ENCODE measurements at places on chromosomes 2 and 18.

DNA sequence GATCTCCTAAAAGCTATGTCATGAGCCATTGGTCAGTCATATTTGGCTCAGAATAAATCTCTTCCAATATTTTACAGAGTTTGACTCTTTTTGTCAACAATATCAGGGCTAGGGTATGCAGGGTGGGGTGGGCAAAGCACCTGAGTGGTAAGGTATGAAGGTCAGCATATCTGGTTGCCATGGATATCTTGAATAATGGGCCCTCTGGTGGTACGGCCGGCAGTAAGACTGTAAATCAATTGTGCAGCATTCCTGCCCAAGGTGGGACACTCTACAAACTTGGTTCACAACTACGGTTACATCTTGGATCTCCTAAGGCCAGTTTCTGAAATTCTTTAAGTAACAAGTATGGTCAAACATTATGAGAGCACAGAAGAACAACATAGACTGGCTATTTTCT lies 119.6 kb downstream of the SPOPL start:
- no peak for DNase-seq

- no peak for DNase-seq
Measured at GRCh38 chr2:25756536-25756935, 83.2 kb upstream of the DTNB start.

DNA sequence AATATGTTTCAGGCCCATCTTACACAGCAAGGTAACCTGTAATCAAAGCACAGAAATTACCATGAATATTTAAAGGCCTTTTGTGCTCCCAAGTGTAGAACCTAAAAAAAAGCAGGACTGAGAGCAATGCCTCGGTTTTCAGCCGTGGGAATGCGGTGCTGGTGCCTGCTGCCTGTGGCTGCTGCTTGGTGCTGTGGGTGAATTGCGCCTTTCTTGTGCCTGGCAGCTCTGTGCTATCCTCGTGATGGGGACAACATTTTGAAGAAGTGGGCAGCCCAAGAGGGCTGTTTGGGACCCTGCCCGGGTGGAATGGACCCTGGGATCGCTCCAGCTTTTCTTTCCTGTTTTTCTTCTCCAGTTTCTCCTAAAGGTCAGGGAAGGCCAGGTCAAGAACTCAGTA lies 91.2 kb downstream of the ASAP2 start:
- no peak for DNase-seq

DNA sequence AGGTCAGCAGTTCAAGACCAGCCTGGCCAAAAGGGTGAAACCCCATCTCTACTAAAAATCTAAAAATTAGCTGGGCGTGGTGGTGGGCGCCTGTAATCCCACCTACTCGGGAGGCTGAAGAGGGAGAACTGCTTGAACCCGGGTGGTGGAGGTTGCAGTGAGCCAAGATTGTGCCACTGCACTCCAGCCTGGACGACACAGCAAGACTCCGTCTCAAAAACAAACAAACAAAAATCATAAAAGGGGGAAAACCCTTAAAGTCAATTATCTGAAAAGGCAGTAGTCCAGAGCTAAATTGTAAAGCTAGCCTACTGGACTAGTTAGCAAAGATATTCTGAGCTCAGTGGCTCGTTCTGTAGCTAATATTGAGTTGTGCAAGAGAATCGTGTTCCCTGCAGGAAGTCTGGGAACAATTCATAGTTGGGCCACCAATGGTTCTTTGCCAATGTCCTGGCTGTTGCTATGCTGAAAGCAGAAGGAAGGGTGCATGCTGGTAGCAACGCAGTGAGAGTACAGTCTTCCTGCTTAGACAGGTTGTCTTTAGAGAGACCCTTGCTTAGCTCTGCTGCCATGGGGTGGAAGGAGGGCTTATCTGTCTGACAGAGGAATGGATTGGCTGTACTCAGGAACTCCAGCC lies 4.3 kb downstream of the TGOLN2 start:
- no peak for DNase-seq

DNA sequence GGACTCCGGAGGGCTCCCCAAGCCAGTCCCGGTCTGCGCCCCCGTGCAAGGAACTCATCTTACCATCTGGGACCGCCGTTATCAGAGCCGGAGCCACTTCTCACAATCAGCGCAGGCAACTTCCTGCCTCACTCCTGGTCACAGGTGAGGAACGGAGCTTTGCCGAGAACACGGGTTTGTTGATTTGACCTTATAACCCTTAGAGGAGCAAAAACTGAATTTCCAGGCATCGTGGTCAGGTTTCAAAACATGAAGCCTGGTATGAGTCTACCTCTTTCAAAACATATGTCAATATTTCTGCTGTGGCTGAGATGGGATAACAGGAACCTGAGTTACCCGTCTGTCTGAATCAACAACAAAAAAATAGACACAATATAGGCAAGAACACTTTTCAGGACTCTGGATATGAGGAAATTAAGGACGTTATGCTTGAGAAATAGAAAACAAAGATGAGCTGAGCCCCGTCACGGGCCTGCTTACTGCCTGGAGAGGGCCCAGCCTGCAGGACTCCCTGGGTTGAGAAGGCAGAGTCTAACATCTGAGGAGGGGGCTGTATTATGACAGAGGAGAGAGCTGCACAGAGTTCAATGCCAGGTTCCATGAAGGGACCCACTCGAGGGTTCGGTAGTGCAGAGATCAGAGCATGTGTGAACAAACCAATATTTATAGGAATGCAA lies 148.7 kb downstream of the NDUFA10 start:
- no peak for DNase-seq

- no peak for DNase-seq
Measured at GRCh38 chr18:3851159-3851558, 401.2 kb downstream of the TGIF1 start.

- no peak for DNase-seq
Measured at GRCh38 chr2:45264227-45265225, 255.3 kb upstream of the SIX2 start.

GRCh38 chr2:25349397-25349796 lies 7.7 kb upstream of the DNMT3A start:
- no peak for DNase-seq

- DNase-seq: peak; percentile 3
Measured at GRCh38 chr2:14451312-14451711, 181.2 kb upstream of the LRATD1 start.

DNA sequence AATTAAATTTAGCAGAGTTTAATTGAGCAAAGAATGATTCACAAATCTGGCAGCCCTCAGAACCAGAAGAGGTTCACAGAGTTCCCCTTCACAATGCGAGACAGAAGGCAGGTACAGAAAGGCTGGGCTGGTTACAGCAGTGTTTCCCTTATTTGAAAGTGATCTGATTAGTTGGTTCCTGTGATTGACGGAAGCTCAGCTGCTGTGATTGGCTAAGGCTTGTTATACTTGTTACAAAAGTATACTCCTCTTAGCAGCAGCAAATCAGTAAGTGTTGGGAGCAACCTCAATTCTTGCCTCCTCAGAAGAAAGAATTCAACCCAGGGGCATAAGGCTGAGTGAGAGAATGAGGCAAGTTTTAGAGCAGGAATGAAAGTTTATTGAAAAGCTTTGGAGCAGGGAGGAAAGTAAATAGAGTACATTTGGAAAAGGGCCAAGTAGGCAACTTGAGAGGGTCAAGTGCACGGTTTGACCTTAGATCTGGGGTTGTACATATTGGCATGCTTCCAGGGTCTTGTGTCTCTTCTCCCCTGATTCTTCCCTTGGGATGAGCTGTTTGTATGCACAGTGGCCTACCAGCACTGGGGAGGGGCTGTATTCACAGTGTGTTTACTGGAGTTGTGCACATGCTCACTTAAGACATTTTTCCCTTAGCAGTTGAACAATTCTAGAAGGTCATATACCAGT lies 431.8 kb upstream of the RAB12 start:
- peak; percentile 79 for DNase-seq

DNA sequence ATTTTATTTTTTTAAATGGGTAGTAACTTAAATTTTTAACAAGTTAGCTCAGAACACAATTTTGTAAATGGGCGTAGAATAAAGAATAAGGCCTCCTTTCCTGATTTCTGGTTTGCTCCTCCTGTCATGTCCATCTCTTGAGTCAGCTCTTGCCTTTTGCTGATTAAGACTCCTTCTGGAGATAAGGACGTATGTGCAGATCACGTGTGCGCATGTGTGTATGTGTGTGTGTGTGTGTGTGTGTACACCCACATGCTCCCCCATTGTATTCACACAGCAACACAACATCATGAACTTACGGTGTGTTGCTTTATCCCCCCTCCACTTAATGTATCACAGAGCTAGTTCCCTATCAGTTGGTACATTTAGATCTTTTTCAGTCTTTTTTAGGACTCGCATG lies 182.9 kb downstream of the PRKCE start:
- no peak for DNase-seq

DNA sequence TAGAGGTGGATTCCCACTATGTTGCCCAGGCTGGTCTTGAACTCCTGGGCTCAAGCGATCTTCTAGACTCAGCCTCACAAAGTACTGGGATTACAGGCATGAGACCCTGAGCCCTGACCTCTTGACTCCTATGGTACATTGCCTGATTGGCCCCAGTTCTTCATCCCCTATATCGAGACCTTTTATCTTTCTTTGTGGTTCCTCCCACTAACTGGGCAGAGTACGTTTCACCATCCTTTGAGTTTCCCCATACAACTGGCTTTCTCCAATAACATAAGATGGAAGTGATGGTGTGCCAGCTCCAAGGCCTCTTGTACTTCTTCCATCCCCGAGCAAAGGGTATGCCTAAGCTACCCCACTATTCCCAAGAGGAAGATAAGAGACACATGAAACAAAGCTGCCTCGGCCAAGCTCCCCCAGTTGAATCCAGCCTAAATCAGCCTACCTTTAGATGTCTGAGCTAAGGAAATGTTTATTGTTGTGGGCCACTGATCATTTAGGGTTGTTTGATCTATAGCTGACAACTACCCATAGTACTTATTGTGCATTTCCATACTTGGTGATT lies 8.3 kb upstream of the TMEM247 start:
- DNase-seq: no peak

DNA sequence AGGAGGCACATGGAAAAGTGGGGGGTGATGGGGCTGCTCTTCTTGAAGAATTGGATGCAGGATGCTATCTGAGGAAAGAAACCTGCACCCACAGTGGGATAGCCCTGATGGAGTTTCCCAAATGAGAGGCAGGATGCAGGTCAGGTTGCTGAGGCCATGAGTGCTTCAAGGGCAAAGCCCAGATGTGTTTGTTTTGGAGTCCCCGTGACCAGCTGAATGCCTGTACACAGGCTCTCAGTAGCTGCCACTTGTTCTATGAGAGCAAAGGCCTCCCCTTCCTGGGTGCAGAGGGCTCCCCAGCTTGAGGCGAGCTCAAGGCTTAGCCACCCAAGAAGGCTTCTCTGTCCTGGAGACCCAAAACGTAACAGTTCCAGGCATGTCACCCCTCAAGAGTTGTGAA lies 192.7 kb downstream of the SEPTIN10 start:
- no peak for DNase-seq

- no peak for DNase-seq
Measured at GRCh38 chr18:40079786-40080185, 1875.2 kb upstream of the PIK3C3 start.

- no peak for DNase-seq
Measured at GRCh38 chr2:143246815-143247744, 117.9 kb downstream of the ARHGAP15 start.

DNA sequence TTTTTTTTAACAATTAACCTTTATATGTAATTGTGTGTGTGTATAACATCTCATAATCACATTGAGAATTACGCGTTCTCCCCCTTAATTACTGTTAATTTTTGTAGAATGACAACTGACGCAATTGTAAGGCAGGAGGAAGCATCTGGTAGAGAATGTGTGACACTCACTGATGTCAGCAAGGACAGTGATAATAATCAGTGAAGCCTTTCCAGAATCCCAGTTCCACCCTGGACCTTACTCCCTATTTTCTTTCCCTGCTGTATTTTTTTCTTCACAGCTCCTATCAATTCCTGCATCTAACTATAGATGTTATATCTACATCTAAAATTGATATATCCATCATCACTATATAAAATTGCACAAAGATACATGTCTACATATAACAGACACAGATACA lies 16.1 kb upstream of the STRN start:
- no peak for DNase-seq

GRCh38 chr2:159613091-159613490 lies 3.3 kb downstream of the BAZ2B start:
- no peak for DNase-seq

DNA sequence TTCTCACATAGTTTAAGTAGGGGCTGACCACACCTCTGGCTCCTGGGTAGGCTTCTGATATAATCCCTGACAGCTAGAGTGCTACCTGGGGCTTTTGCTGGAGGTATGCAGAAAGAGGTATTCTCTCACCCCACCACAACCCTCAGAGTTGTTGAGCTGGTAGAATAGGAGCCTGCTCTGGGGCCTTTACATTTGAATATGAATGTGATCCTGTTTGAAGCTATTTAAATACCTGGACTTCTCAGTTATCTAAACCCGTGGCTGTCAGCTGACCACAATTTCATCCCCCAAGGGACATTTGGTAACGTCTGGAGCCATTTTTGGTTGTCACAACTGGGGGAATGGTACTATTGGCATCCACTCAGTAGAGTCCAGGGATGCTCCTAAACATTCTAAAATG lies 669.1 kb downstream of the SATB2 start:
- DNase-seq: no peak

DNA sequence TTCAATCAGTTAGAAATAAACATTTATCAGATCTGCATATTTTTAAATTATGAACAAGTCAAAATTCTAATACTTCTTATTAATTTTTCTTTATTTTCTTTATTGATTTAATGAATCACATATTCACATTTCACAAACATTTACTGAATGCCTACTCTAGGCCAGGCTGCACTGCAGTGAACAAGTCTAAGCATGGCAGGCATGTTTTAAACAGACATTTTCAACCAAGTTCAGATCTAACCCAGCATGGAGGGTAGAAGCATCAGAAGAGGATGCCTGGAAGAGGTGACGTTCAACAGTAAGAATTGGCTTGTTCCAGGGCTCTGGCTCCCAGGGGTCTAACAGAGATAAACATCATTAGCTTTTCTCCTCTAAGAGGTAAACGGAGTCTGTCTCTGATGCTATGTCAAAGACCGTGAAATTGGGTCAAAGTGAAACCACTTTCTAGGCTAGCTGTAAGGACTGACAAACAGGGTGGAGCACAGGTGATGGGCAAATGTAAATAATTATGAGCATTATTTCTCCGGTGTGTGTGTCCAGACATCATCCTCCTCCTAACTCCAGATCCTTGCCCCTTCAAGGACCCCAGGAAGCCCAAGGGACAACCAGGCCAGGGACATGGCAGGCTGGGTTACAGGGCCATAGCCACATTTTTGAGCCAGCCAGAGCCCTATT lies 50.6 kb downstream of the UNC50 start:
- DNase-seq: no peak

- no peak for DNase-seq
Measured at GRCh38 chr2:55840460-55840859, 83.1 kb downstream of the EFEMP1 start.

- DNase-seq: no peak
Measured at GRCh38 chr2:98455494-98455976, 10.9 kb downstream of the INPP4A start.

- DNase-seq: no peak
Measured at GRCh38 chr2:16625201-16625729, 40.4 kb downstream of the CYRIA start.

- no peak for DNase-seq
Measured at GRCh38 chr2:17583646-17584045, 43.1 kb downstream of the VSNL1 start.
